ENCODE measurements at places on chromosomes 1 and 21.

DNA sequence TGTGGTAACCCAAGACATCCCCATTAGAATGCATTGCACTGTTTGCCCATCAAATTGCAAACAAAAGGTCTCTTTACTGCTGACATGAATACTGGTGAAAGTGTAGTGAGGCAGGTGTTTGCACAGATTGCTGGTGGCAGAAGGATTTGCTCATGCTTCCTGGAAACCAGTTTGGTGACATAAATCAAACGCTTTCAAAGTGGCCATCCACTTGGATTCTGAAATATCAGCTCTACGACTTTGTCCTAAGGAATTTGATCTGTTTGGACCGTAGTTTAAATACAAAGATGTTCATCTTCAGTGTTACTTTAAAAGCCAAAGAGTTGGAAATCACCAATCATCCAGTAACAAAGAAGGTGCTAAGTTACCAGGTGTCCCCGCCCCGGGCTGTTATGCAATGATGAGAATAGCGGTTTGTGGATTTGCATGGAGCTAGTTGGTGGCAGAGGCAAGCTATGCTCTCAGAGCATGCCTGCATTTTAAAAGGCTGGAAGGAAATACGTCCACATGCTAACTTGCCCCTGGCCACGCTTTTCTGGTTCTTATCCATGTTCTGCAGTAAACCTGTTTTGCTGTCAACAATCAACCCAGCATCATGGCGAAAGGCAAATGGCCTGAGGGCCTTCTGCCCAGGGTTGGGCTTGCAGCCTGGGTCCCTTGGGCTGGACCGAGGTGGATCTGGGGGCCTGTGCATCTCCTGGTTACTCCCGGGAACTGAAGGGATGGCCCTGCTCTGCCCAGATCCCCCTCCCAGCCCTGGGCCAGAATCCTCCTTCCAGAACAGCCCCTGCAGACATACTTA lies 49.2 kb downstream of the UMODL1 start:
- no peak for DNase-seq

- DNase-seq: no peak
Measured at GRCh38 chr21:28357743-28358142, 634.9 kb downstream of the LTN1 start.

GRCh38 chr1:245248231-245248731 lies 93.5 kb downstream of the KIF26B start:
- no peak for DNase-seq

GRCh38 chr1:54460351-54460750 lies 54.2 kb upstream of the SSBP3 start:
- DNase-seq: no peak

- DNase-seq: no peak
Measured at GRCh38 chr1:208540724-208541123, 296.5 kb upstream of the PLXNA2 start.

DNA sequence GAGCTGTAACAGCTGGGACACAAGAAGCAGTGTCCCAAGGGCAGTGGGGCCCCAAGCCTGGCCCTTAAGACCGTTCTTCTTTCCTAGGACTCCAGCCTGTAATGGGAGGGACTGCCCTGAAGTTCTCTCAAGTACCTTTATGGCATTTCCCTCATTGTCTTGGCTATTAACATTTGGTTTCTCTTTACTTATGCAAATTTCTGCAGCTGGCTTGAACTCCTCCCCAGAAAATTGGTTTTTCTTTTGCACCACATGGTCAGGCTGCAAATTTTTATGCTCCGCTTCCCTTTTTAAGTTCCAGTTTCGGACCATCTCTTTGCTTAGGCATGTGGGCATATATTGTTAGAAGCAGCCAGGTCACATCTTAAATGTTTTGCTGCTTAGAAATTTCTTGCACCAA lies 3.1 kb upstream of the MROH9 start:
- no peak for DNase-seq

- no peak for DNase-seq
Measured at GRCh38 chr1:6200188-6200809, 904 bp upstream of the RPL22 start.

DNA sequence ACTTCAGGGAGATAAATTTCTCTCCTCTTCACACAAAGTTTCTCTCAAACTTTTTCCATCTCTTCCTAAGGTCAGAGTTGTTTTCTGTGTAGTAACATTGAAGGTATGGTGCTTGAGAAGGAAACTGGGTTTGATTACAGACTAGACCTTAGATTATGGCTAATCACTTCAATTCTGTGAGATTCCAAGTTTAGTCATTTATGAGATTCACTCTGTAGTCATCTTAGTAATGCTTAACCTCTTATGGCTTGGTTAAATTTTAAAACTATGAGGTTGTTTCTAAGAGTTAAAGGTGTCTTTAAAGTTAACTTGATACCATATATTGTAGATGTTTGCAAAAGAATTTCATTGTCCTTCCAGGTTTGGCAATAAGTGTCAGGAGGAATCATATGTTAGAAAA lies 1092.2 kb downstream of the KCNT2 start:
- no peak for DNase-seq

DNA sequence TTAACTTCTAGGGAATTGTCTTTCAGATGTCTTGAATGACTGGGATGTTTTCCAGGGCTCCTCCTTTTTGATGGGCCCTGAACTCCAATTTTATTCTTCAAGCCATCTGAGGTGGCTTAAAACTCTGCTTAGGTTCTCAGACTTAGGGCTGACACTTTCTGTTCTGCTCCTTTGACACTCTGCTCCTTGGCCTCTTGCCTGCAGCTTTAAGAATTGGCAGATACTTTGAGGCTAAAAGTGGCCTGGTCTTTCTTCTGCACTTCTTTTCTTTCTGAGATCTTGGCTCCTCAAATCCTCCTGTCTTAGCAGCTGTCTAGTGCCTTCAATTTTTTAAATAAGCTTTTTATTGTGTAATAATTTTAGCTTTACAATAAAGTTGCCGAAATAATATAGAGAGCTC lies 294.6 kb downstream of the RPS6KC1 start:
- no peak for DNase-seq

DNA sequence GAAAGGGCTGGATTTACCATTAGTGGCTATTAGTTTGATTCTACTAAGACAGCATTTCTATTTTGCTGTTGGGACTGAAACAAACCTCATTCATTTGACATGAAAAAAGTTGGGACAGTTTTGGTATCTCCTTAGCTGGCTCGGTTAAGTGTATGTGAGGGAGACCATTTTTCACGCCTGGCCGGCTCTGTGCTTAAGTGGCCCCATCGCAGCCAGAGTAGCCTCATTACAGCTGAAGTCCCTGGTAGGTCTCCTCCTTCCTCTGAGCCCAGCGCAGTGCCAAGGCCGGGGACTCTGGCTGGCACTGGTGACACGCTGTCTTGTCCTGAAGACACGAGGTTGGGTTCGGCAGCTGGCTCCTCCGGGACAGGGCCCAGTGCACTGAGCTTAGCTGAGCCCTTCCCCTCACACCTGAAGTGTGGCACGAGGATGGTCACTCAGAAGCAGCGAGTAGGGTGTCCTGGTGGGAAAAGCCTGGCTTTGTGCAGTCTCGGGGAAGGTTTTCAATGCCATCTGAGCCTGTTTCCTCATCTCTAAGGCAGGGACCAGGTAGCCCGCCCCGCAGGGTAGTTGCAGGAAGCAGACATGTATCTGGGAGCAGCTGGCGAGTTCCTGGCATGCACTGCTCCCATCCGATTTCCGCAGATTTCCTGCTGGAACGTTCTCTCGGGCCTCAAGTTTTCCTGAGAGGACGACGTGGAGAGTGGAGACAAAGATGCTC lies 196.5 kb downstream of the DYRK1A start:
- no peak for DNase-seq

DNA sequence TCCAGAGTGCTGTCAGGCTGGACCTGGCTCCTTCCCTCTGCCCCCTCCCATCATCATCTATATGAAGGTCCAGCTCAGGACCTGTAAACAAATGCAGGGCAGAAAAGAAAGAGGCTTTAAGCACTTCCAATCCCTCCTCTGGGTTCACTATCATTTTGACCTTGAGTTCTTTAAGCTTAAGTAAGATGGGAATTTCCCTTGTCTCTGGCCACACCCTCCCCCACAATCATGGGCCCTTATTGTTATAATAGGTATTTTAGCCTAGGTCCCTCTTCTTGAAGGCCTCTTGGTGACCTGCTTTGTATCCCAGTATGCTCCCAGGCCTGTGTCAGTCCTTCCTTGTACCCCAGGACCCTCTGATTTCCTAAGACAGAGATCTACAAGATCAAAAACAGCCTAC lies 45.1 kb upstream of the EPS15 start:
- peak; percentile 17 for DNase-seq

DNA sequence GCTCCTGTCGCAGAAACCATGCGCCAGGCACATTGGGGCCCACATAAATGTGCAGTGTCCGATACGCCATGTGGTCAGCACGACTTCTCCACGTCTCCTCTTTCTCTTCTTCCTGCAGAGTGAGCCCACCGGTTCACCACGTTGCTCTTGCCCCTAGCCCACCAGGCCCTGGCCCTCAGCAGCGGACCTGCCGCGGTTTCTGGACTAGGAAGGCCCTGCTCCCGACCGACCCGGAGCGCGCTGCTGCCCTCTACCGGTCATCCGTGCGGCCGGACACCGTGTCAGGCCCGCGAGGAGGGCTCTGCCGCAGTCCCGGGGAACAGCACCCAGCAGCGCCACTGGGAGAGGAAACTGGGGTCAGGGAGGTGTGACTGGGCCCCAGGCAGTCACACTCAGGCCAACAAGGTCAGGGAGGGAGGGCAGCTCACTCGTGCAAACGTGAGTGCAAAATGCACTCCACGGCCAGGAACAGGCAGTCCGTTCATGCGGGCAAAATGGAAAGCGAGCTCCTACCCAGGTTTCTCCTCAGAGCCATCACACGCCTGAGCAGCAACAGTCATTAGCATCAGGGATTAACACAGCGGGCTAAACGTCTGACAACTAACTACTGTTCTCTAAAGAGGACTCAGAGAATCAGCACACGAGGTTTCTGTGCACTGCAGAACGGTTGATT lies 13.7 kb downstream of the TLR5 start:
- peak; percentile 74 for DNase-seq

GRCh38 chr1:193031431-193031830 lies 27.7 kb downstream of the UCHL5 start:
- peak; percentile 4 for DNase-seq

GRCh38 chr1:93352376-93352775 lies 6.7 kb downstream of the DR1 start:
- no peak for DNase-seq

GRCh38 chr1:58933599-58933926 lies 149.7 kb upstream of the JUN start:
- no peak for DNase-seq

DNA sequence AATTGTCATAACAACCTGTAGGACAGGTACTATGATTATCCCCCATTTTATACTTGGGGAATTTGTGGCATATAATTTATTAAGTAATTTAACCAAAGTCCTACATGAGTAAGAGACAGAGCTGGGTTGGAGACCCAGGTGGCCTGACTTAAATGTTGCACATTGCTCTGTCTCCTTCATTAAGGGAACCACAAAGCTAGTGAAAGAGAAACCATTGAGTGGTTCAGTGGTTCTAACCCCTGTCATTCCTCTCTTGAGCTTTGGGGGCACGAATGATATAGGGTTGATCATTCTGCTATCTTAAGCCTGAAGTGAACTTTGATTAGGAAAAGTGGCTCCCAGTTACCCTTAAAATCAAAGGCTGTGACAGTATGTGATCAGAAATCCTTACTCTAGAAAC lies 5.3 kb upstream of the MAP3K7CL start:
- no peak for DNase-seq

GRCh38 chr21:34540206-34540605 lies 28.2 kb upstream of the KCNE1 start:
- DNase-seq: no peak

DNA sequence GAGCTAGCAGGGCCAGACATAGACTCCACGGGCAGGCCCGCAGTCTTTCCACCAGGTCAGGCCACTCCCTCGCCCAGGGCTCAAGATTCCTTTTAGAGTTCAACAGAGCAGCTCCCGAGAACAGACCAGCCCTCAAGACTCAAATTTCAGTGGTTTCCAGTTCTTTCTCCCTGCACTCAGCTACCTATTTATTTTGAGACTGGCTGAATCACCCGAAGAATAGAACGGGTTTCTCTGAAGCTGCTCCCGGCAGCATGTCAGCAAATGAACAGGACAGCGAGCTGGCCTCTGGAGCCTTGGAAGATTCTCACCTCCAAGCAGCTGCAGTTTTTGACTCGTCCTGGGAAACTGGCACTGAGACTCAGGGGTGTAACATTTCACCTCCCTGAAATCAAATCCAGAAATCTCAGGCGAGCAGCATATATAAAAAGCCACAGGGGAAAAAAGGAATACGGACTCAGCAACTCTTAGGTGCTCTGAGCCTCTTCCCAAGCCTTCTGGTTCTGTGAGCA lies 177.9 kb downstream of the CLIC6 start:
- peak; percentile 58 for DNase-seq

GRCh38 chr1:206971029-206971655 lies 882 bp upstream of the FCAMR start:
- DNase-seq: no peak

DNA sequence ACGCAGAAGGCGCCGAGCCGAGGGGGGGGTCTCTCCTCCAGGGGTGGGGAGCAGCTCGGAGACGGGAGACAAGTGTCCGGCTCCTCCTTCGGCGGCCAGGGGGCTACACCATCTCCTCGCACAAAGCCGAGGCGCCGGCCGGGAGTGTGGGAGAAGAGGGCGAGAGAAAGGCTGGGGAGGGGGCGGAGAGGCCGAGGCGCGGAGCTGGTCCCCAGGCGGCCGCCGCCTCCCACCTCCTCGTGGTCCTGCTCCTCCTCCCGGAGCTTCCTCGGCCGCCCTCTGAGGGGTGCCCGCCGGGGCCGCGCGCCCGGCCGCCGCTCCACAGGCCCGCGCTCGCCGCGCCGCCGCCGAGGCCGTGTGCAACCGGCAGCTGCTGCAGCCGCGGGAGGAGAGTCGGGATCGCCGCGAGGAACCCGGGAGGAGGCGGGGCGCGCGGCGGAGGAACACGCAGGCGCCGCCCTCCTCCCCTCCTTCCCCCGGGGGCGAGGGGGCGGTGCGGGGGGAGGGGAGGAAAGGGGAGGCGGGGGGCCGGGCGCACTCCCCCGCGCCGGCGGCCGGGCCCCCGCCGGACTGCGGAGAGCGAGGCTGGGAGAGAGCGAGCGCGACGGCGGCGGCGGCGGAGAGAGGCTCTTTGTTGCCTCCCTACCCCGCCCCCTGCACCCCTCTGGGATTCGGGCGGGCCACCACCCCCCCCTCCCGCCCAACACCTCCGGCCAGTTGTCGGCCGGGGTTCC lies at the start of gene ENAH:
Gene ENAH (minus strand): TSS at position 395 of the 734 bp plus-strand sequence. CDS start 433 bp downstream, outside the sequence.
- DNase-seq: peak; percentile 87

GRCh38 chr1:243267471-243267880 lies 11.6 kb downstream of the SDCCAG8 start:
- no peak for DNase-seq

GRCh38 chr1:11237356-11237755 lies 25.0 kb downstream of the MTOR start:
- DNase-seq: no peak
